ACHN (cell line): ENCODE measurements at places on chromosomes 12 and 14.

GRCh38 chr12:116642683-116643082 lies 83.5 kb downstream of the MAP1LC3B2 start:
- DNase-seq = no peak

DNA sequence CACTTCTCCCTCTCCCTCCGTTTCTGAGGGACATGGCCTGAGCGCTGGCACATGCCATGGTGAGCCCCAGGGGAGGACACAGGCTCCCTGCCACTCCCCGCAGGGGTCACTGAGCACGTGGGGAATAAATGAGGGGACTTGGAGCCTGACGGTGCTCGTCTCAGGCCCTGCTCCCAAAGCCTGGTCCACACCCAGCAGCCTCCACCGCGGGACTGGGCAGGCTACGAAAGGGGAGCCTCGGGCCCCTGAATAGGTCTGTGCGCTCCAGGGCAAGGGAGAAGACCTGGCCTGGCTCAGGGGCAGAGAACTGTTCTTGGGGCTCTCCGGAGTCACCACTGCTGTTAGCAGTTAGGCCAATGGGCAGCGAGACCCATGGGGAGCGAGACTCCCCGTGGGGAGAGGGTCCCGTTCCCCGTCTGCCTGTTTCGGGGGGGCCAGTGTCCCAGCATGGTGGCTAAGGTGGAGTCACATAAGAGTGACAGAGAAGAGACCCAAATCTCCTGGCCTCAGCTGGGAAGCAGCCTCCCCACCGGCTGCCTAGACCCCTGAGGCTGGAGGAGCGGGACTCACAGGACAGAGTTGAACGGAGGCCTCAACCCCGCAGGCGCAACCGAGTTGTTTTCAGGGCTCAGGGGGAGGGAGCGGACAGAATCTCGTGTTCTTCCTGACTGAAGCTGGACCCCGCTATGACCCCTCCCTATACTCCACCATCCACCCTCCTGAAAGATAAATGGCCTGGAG lies 329.8 kb upstream of the SFSWAP start:
- no peak for DNase-seq

- DNase-seq = no peak
Observed at GRCh38 chr14:21098892-21099595, 589 bp upstream of the ZNF219 start.

DNA sequence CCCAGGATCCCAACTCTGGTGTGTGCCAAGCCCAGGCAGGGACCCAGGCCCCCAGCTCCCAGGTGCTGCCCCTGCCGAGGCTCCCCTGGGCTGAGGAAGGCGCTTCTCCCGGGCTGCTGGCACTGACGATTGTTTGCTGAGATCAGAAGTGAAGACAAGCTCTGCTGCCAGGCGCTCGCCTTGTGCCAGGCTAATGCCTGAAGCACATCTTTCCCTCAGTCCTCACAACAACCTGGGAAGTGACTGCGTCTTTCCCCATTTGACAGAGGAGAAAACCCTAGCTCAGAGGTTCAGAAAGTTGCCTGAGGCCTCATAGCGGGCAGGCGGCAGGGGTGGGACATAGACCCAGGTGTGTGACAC lies 36.8 kb downstream of the ANKRD9 start:
- no peak for DNase-seq

GRCh38 chr14:41608681-41609390 lies 2.2 kb downstream of the LRFN5 start:
- DNase-seq = no peak

GRCh38 chr12:121404734-121405133 lies 4.8 kb downstream of the RNF34 start:
- no peak for DNase-seq

DNA sequence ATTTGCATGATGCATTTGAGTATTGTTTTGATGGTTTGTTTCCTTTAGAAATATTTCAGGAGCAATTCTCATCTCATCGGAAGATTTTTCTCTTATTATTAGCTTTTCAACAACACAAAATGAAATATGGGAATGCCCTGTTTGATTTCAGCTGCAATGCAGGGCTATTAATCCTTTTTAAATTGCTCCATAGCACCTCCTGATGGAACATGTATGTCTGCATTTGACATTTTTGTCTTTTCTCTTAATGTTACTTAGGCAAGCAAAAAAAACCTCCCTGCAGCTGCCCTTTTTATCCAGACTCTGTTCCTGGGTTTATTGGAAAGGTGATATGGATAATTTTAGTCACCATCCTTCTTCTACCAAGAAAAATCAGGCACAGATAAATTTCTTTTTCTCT lies 895.8 kb downstream of the RPS29 start:
- peak; percentile 9 for DNase-seq

DNA sequence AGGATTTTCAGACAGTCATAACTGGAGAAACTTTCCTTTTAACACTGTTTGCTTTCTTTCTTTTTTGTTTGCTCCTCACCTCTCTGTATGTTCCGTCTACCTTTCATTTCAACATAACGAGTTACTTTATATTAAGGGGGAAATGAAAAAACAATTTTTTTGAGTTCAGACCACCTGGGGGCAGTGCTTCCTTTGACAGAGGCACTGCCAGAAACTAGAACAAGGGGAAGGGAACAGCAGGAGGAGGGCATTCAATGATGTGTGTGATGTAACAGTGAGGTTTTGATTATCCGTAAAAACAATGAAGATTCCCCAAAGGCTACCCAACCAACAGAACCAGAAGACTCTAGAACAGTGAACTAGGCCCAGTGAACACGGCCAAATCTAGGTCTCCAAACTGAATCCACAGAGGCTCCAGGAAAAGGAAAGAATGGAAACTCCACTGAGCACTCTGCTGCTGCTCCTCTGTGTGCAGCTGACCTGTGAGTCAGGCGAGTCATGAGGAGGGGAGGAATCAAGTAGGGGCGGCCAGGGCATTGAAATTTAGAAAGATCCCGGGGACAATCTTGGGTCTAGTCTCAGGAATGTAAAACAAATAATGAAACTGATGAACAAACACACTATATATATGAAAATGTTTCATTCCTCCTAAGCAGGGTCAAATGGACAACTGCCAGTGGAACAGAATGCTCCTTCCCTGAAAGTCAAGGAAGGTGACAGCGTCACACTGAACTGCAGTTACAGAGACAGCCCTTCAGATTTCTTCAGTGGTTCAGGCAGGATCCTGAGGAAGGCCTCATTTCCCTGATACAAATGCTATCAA lies 323.5 kb downstream of the DAD1 start:
- DNase-seq = peak; percentile 8

DNA sequence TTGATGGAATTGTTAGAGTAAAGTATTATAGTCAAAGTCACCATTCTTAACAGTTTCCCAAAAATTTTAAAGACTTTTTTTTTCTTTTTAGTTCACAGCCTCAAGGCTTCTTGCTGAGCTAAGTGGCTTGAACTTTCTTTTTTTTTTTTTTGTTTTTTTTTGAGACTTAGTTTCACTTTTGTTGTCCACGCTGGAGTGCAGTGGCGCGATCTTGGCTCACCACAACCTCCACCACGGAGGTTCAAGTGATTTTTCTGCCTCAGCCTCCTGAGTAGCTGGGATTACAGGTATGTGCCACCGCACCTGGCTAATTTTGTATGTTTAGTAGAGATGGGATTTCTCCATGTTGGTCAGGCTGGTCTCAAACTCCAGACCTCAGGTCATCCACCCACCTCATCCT lies 92.8 kb downstream of the SETD3 start:
- DNase-seq = no peak

DNA sequence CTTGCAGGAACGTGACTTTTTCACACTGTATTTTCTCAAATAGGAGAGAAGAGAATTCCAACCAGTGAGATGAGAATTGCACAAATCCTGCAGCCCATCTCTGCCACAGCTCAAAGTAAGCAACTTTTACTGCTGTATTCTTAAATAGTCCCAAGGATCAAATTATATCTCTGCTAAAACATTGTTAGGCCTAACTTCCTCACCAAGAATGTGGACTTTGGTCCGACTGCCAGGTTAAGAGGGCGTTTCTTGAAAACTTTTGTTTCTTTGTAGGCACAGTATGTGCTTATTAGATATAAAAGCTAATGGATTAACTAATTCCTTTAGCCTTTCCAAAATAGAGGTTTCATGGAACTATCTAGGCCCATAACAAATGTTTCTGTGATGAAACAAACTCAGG lies 61.4 kb upstream of the IFNG-AS1 start:
- no peak for DNase-seq

- no peak for DNase-seq
Observed at GRCh38 chr12:90514325-90514724, 440.7 kb downstream of the CCER1 start.
